ENCODE measurements at places on chromosomes 13 and 19. TPM values are rescaled to one million over a fixed set of nuclear protein-coding genes. Genes with fewer than 3 reads are reported as not detected.

Gene TEAD2
- polyA plus RNA-seq, result 19.3 TPM

Gene TNFSF9
- polyA plus RNA-seq, result 1.5 TPM

Gene CEACAM3
- 0.07 TPM for polyA plus RNA-seq

Gene ZSCAN4
- polyA plus RNA-seq, result 0.04 TPM

Gene HS6ST3
- 0.07 TPM for polyA plus RNA-seq

Gene MEIS3
- polyA plus RNA-seq, result 28.6 TPM

Gene LRFN3
- 5.8 TPM for polyA plus RNA-seq

Gene ADAT3
- polyA plus RNA-seq, result 4.2 TPM

Gene OVOL3
- polyA plus RNA-seq, result not detected

Gene ZNF583
- polyA plus RNA-seq, result 1.5 TPM

Gene FFAR1
- not detected for polyA plus RNA-seq

Gene ZGLP1
- polyA plus RNA-seq, result 5.3 TPM

Gene LYPD3
- polyA plus RNA-seq, result 0.67 TPM

Gene OR10H1
- polyA plus RNA-seq, result not detected

Gene MBD3L2B
- polyA plus RNA-seq, result not detected

Gene PALM3
- polyA plus RNA-seq, result 0.45 TPM

Gene ALKBH6
- 7.9 TPM for polyA plus RNA-seq

Gene LHFPL6
- polyA plus RNA-seq, result 142 TPM

Gene CYP4F8
- not detected for polyA plus RNA-seq

Gene ZNF761
- polyA plus RNA-seq, result 7.6 TPM

Gene ZNF888
- polyA plus RNA-seq, result 1.0 TPM

Gene HCST
- polyA plus RNA-seq, result 4.1 TPM

Gene FGF22
- polyA plus RNA-seq, result 0.22 TPM

Gene SIGLEC12
- not detected for polyA plus RNA-seq

Gene MCEMP1
- polyA plus RNA-seq, result 36.0 TPM

Gene ZNF208
- 1.1 TPM for polyA plus RNA-seq

Gene ZNF723
- not detected for polyA plus RNA-seq

Gene APOC1
- 33.9 TPM for polyA plus RNA-seq

Gene FAM83E
- polyA plus RNA-seq, result 1.3 TPM

Gene RAB3A
- 1.00 TPM for polyA plus RNA-seq

Gene KLK11
- polyA plus RNA-seq, result 4.3 TPM

Gene ZNF135
- polyA plus RNA-seq, result 2.5 TPM

Gene LGALS7B
- polyA plus RNA-seq, result 5.1 TPM

Gene YJEFN3
- polyA plus RNA-seq, result 4.9 TPM

Gene TPTE2
- polyA plus RNA-seq, result not detected

Gene TEX26
- polyA plus RNA-seq, result 0.09 TPM

Gene SPC24
- 2.4 TPM for polyA plus RNA-seq

Gene GALP
- not detected for polyA plus RNA-seq

Gene ERVK3-1
- 19.6 TPM for polyA plus RNA-seq

Gene PSG6
- not detected for polyA plus RNA-seq

Gene GRK1
- not detected for polyA plus RNA-seq

Gene GPR183
- polyA plus RNA-seq, result 1.4 TPM

Gene NKG7
- polyA plus RNA-seq, result 1.5 TPM

Gene KLK2
- polyA plus RNA-seq, result not detected

Gene COL4A2
- 93.5 TPM for polyA plus RNA-seq

Gene ZNF98
- not detected for polyA plus RNA-seq

Gene ZNF677
- polyA plus RNA-seq, result 5.9 TPM

Gene CCNE1
- 3.6 TPM for polyA plus RNA-seq

Gene ZNF283
- 2.2 TPM for polyA plus RNA-seq

Gene VMAC
- polyA plus RNA-seq, result 4.1 TPM

Gene KLK12
- not detected for polyA plus RNA-seq

Measured in adipose tissue (tissue), 3 donors.